Left lobe of liver (tissue), 2 donors: ENCODE measurements at places on chromosomes 2 and 18. TPM values are rescaled to one million over a fixed set of nuclear protein-coding genes. Genes with fewer than 3 reads are reported as not detected.

- no peak for DNase-seq
These were observed 174.2 kb downstream of the PRPF40A start for GRCh38 chr2:152542995-152543481.

GRCh38 chr2:215678094-215678493, 242.2 kb upstream of the FN1 start:
- no peak for DNase-seq

Gene CPO
- total RNA-seq = 0.38 TPM

Gene APLF
- total RNA-seq = 1.1 TPM

GRCh38 chr18:43886341-43886740, 609.1 kb upstream of the SYT4 start:
- no peak for DNase-seq
